ENCODE measurements at places on chromosomes 5 and 9.

- no peak for DNase-seq
Observed at GRCh38 chr5:108797396-108797795, 49.7 kb downstream of the FER start.

DNA sequence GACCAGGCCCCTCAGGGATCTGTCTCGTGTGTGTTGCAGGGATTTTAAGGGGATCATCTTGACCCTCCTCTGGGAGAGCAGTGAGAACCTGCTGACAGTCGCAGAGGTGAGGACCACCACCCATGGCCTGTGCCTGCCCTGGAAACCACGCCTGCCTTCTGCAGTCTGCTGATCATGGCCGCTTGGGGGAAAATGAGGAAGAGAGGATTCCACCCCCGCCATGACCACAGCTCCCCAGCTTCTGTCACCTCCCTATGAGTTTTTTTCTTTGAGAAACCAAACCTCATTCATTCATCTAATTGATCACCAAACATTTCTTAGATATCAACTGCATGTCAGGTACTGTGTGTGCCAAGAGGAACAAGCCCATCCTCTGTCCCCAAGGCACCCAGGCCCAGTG is 46.3 kb upstream of the TDRD7 start:
- no peak for DNase-seq

DNA sequence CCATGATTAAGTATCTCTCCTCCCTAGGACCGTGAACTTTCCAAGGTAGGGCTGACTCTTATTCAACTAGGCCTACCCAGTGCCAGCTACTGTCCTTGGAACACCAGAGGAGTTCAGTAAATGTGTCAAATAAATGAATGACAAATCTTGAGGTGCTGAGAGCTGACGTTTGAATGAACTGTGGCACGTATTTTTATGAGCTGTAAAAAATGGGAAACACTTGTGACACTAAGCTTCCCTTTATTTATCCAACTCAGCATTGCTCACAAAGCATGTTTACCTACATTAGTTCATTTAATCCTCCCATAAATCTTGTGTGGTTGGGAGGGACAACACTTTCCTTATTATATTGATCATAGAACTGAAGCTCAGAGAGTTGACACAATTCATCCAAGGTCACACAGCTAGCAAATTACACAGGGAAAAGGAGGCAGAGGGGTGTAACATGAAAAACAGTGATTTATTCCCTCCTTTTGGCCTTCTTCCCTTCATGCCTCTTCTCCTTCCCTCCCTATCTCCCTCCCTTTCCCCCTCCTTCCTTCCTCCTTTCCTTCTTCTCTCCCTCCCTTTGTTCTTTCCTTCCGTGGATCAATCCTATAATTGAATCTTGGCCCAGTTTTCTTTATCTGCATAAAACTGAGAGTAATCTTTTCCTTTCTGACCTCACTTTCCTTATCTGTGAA is 412.6 kb downstream of the DMRT2 start:
- no peak for DNase-seq

- no peak for DNase-seq
Observed at GRCh38 chr5:52964138-52964537, 25.0 kb upstream of the ITGA2 start.

- no peak for DNase-seq
Observed at GRCh38 chr9:26132746-26133312, 454.6 kb upstream of the TUSC1 start.

DNA sequence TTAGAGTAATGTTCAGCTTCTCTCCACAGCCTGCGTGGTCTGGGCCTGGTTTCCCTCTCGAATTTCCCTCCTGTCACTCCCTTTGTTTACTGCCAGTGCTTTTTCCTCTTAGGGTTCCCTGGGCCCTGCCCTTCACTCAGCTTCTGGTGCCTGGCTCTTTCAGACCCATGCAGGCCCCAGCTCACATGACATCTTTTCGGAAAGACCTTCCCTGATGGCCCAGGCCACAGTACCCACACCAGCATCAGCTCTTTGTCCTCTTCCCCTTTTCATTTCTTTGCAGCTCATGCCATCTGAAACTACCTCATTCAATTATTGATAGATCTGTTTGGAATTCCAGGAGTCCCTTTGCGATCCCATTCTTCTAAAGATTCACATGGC is 68.1 kb upstream of the ABL1 start:
- no peak for DNase-seq

GRCh38 chr5:151800532-151800931 is 28.8 kb downstream of the G3BP1 start:
- DNase-seq = no peak

DNA sequence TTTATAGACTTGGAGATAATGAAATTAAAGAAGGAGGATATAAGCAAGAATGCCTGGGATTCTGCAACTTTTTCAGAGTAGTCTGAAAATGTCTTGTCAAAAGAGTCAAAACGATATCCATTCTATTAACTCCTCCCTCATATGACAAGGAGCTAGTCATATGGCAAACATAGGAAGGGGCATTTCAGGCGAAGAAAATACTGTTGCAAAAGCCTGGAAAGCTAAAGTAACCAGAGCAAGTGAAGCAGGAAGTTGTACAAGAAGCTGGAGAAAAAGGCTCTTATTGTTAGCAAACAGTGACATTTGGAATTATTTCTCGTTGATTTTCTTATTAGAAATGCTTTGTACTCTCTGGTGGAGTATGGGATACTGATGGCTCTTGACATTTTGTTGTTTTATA is 94.0 kb upstream of the PTPRD start:
- DNase-seq = no peak

- DNase-seq = no peak
Observed at GRCh38 chr5:84249918-84250630, 134.6 kb downstream of the EDIL3 start.

DNA sequence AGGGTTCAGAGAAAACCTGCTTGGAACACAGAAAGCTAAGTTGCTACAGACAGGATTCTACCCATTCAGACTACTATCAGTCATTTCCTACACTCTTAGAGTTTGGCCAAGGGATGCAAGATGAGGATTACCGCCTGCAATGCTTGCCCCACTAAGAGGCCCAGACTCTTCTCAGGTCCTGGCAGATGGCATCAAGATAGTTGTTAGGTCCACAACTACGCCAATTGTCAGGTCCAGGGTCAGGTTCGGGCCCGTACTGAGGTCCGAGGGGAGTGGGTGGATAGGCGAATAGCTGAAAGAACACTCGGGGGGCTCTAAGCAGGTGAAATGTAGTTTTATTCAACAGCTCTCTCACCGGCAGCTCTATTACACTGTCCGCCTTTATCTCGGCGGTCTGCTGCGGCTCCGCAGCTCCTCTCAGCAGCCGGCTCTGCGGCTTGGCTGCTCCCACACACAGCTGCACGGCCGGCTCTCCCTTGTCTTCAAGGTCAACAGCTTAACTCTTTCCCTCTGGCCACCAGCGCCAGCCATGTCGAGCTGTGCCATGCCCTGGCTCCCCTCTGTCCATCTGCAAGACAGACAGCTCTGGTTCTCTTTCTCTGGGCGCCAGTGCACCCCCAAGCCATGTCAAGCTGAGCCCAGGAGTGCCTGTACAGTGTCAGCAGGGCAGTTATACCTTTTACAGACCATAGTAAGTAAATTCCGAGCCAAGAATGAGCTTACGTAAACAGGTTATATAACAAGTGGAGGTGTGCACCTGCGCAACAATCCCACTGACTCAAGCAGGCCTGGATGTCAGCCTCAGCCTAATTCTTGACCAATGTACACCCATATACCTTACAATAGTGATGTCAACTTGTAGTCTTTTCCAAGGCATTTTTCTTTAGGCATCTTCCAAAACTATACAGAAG is 24.0 kb downstream of the ENC1 start:
- no peak for DNase-seq

DNA sequence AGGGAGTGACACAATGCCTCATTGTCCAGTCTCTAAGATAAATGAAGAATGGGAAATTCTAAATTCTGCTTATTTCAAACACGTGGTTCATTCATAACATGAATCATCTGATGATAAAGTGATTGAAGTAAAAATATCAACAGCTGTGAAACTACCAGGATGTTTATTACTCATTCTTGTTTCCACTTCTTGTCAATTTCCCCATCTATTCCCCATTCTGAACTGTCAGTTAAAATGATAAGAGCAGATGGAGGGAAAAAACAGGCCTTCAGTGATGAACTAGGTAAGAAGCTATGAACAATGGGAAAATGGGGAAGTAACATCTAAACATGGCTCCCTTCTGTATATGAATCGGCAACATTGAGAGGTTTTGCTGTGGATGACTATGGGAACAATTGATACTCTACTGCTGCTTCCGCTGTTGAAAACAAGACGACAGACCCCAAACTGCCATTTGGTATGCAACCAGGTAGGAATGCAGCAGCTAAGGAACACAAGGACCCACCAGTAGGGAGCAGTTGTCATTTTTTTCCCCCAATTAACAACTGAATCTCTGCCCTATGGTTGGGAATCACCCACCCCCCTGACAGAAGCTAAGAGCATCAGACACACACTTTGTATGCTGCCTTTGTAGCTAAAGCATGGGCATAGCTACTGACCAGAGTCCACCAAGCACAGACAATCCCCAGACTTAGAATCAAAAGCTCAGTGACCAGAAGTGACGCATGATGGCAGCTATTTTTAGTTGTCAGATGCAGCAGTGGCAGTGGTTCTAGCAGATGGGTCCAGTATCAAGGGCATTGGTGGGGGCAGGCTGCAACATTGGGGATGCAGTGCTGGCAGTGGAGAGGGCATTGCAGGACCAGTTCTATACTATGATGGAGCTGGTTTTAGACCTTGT is 52.9 kb upstream of the ZNF366 start:
- no peak for DNase-seq

DNA sequence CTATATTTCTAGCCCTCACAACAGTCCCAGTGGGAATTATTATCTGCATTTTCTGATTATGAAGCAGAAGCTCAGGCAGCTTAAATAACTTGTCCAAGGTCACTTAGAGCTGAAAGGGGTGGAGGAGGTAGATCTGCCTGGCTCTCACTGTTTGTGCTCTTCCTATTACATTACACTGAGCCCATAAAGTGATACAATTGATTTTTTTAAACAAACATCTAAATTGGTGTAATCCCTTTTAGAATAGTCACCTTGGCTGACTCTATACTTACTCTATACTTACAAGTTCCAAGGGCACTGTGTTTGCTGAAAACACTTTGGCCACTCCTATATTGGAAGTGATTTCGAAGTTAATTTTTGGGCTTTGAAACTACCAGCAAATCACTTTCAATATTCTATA is 144.7 kb downstream of the APBA1 start:
- no peak for DNase-seq

DNA sequence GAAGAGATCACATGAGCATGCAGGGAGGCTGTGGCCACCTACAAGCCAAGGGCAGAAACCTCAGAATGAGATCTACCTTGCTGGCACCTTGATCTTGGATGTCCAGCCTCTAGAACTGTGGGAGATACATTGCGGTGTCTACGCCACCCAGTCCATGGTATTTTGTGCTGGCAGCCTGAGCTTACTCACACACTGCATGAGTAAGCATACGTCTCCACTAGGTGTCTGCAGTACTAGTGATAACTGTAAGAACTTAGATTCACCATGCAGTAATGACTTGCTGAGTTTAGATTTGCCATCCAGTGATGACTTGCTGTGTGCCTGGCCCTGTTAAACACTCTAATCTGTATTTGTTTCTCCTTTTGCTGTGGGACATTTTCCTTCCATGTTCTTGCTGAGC is 417.7 kb downstream of the GADD45G start:
- DNase-seq = no peak

- DNase-seq = no peak
Observed at GRCh38 chr9:98078895-98079294, 22.4 kb downstream of the NANS start.

- no peak for DNase-seq
Observed at GRCh38 chr9:133280392-133280791, 5.4 kb upstream of the ABO start.

GRCh38 chr9:89765211-89765946 is 160.6 kb downstream of the GADD45G start:
- DNase-seq = no peak

DNA sequence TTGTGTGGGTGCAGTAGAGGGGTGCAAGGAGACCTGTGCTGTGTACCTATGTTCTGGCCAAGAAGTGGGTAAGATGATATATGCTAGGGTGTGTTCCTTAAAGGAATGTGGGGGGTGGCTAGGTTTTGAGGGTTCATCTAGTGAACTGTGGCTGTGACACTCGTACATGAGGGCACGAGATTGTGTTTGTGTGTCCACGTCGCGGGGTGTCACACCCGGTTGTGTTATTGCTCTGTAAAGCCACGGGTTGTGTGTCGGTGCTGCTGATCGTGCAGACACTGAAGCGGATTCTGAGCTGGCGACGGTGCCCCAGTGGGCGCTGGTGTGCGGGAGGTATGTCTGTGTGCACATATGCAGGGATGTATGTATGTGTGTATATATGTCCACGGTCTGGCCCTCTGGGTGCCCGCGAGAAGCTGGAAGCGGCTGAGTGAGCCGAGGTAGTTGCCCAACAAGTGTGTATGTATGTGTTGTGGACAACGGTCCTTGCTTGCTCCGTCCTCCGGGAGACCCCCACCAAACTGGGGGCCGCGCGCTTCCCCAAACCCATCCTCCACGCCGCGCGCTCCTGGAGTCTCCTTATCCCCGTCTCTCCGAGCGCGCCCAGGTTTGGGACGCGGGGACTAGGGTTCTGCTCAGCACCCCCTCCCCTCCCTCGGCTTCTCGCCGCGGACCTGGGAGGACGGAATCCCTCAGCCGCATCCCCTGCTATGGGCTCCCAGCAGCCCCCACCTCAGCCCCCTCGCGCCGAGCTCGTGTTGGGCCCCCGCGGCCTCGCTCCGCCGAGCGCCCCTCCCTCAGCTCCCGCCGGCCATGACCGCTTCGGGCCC is 639 bp downstream of the PCDH1 start:
- no peak for DNase-seq

GRCh38 chr9:87698069-87698809 is 27.7 kb upstream of the CTSL start:
- no peak for DNase-seq

DNA sequence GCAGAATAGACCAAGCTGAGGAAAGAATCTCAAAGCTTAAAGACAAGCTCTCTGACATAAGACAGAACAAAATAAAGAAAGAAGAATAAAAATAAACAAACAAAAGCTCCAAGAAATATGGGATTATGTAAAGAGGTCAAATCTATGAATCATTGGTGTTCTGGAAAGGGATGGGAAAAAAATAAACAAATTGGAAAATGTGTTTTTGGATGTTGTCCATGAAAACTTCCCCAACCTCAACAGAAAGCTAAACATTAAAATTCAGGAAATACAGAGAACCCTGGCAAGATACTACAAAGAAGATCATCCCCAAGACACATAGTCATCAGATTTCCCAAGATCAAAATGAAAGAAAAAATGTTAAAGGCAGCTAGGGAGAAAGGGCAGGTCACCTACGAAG is 662.0 kb upstream of the CDH18 start:
- DNase-seq = no peak

GRCh38 chr5:156481741-156482140 is 154.8 kb downstream of the SGCD start:
- no peak for DNase-seq

GRCh38 chr5:130104895-130105688 is 200.8 kb downstream of the CHSY3 start:
- no peak for DNase-seq

- no peak for DNase-seq
Observed at GRCh38 chr5:148932355-148932935, 106.0 kb downstream of the ADRB2 start.

GRCh38 chr5:172837640-172838039 is 3.6 kb downstream of the ERGIC1 start:
- no peak for DNase-seq

- DNase-seq = no peak
Observed at GRCh38 chr5:172722327-172722815, 48.6 kb downstream of the DUSP1 start.

GRCh38 chr5:21783074-21783679 is 1070.0 kb downstream of the CDH12 start:
- DNase-seq = no peak

Data from stimulated activated CD4-positive, alpha-beta T cell treated with anti-CD3 and anti-CD28 coated beads, Interleukin-1b, Interleukin-23, amount 100 ng/mL, for 1 hour (primary cell).